Upper lobe of left lung (tissue), 6 donors: ENCODE measurements at places on chromosomes 2 and 18.

DNA sequence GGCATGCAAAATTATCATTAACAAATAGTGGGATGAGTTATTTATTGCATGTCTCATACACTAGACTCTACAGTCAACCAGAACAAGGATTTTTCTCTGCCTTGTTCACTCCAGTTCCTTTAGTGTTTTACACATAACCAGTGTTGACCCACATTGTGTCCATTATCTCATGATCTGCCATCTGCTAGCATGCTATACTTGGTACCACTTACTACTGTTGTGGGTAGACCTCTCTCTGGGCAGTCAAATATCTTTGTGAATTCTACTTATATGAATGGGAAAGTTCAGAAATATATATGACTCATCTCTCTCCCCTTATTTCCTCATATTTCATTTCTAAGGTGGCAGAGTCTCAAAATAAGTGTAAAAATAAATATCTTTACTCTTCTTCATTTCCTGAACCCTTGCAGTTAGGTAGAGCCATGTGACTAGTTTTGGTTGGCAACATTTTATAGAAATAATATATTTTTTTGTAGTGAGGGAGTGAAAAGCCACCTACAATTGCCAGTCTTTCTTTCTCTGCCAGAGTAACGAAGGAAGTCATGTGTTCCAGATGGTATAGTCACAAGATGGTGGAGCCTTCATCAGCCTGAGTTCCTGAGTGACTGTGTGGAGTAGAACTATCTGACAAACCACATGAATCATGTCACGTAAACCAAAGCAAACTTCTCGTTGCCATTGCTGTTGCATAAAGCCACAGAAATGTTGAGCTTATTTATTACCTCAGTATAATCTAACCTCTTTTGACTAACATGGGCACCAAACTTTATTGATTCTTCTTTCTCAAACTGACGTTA, 704.0 kb downstream of the RNF144A start:
- no peak for DNase-seq
- no peaks in the 10 kb centered on the region for H3K36me3 ChIP-seq
- H3K4me1 ChIP-seq, result no peaks in the 10 kb centered on the region
- H3K4me3 ChIP-seq, result no peak overlapping the region
- H3K27ac ChIP-seq, result no peak overlapping the region
- no peaks in the 10 kb centered on the region for H3K27me3 ChIP-seq

GRCh38 chr2:215260097-215260677, 51.7 kb upstream of the ATIC start:
- H3K4me1 ChIP-seq, result no peaks in the 10 kb centered on the region
- no peak for DNase-seq
- no peaks in the 10 kb centered on the region for H3K27me3 ChIP-seq
- no peaks in the 10 kb centered on the region for H3K36me3 ChIP-seq

DNA sequence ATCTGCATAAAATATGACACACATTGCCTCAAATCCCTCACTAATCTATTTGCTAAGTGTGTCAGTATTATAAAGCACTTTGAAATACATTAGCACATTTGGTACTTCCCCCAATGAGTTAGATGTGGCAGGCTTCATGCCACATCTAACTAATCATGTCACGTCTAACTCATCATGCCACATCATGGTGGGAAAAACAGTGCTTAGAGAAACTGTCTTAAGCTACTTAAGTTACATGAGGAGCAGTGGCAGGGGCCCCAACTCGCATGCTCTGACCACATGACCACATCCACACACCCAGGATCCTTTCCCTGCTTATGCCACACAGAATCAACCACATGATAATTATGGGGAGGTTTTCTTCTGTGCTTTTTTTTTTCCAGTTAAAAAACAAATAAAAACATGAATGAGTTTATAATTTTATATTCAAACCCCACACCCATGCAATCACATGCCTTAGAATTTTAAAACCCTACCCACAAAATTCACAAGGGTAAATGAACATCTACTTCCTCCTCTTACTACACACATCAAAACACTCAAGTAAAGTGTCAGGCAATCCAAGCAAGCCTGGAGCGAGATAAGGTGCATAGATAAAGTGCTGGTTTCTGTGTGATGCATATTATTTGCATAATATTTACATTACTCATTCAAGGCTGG, 1.6 kb downstream of the ABCA12 start:
- no peaks in the 10 kb centered on the region for H3K36me3 ChIP-seq
- DNase-seq, result no peak
- H3K27ac ChIP-seq, result no peak overlapping the region
- no peak overlapping the region for H3K4me3 ChIP-seq
- no peaks in the 10 kb centered on the region for H3K27me3 ChIP-seq

- no peaks in the 10 kb centered on the region for H3K27me3 ChIP-seq
- no peak for DNase-seq
- H3K4me3 ChIP-seq, result no peak overlapping the region
These were observed 128.1 kb upstream of the AQP4 start for GRCh38 chr18:26993568-26993967.

DNA sequence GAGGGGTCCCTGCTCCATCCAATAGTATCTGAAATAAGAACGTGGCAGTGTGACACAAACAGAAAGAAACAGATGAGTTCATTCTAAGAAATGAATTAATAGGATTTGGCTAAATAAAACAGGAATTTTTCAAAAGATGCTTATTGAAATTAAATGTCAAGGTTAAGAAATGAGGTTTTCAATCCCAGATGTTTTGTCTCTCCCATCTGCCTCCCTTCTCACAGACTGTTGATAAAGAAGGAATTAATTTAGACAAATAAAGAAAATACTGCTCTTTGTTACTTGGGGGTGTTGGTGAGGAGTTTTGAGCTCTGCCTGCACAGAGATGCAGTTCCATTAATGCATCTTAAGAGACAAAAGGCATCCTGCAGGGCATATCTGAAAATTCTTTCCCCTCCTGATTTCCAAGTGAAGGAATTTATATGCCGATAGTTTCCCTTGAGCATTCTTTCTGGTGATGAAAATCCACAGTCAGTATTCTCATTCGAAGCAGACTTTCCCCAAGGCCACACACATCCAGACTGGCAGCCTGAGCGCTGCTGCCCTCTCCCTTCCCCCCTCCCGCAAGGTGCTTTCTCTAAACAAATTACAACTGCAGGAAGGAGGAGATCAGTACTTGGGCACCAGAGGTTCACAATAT, 385.4 kb upstream of the RND3 start:
- no peaks in the 10 kb centered on the region for H3K27me3 ChIP-seq
- no peak overlapping the region for H3K27ac ChIP-seq
- H3K36me3 ChIP-seq, result no peaks in the 10 kb centered on the region
- no peak for DNase-seq
- H3K4me3 ChIP-seq, result no peak overlapping the region

- no peak for DNase-seq
- no peak overlapping the region for H3K27ac ChIP-seq
- H3K4me1 ChIP-seq, result peaks cover 4% of the 10 kb centered on the region
- no peak overlapping the region for H3K4me3 ChIP-seq
- H3K27me3 ChIP-seq, result no peaks in the 10 kb centered on the region
These were observed 67.4 kb downstream of the NAB1 start for GRCh38 chr2:190716176-190716807.

DNA sequence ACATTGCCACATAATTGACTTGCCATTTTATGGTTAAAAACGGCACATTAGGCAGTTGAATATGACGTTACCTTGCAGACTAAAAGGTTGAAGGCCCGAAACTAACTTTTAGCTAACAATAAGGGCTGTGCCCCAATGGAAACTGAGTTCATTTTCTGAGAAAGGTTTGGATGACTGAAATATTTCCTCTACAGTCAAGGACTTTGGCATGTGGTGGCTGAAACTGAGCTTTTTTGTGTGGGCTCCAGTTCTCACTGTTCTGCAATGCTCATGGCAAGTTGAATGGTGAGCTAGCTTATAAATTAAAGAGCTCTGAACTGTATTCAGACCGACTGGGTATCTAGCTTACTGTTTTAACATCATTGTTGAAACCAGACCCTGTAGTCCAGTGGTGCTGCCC, 23.8 kb upstream of the TXNDC2 start:
- H3K4me1 ChIP-seq, result peaks cover 17% of the 10 kb centered on the region
- H3K36me3 ChIP-seq, result peaks cover 4% of the 10 kb centered on the region
- no peak overlapping the region for H3K4me3 ChIP-seq
- no peak overlapping the region for H3K27ac ChIP-seq
- DNase-seq, result no peak
- no peaks in the 10 kb centered on the region for H3K27me3 ChIP-seq

- H3K36me3 ChIP-seq, result no peaks in the 10 kb centered on the region
- H3K4me1 ChIP-seq, result peaks cover 17% of the 10 kb centered on the region
- no peak overlapping the region for H3K4me3 ChIP-seq
- H3K27ac ChIP-seq, result peak overlapping the region; percentile 23
- no peak for DNase-seq
- no peaks in the 10 kb centered on the region for H3K27me3 ChIP-seq
These were observed 162.3 kb downstream of the PHLPP1 start for GRCh38 chr18:62877411-62878221.

DNA sequence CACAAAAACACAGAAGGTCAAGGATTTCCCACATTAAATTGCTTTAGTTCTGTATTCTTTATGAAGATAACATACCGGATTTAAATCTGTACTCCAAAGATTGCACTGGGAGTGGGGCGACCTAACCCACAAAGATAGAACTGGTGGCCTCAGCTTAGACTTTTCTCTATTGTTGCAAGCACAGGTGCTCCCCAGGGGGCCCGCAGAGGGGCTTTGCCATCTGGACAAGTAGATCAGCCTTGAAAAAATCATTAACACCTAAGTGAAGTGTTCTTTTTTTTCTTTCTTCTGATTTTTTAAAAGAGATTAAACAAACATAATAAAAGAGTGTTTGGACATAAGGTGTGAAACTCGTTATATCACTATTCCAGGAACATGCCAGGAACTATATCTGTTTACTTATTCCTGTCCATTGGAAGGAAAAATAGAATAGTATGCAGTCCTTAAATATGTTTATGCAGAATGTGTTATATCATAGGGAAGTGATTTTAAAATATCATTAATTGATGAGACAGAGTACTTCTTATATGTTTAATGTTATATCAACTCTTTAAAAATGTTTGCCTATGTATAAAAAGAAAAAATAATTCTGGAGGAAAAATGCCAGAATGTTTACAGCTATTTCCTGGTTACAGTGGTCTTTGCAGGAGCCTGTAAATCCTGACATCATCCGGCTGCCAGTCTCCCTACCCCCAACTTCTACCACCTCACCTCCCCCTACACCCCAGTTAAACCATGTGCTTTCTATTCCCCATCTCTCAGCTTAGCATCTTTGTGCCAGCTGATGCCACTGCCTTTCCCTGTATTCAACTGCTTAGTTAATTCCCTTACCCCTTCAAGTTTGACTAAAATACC, 679.2 kb downstream of the CNTNAP5 start:
- no peak for DNase-seq

DNA sequence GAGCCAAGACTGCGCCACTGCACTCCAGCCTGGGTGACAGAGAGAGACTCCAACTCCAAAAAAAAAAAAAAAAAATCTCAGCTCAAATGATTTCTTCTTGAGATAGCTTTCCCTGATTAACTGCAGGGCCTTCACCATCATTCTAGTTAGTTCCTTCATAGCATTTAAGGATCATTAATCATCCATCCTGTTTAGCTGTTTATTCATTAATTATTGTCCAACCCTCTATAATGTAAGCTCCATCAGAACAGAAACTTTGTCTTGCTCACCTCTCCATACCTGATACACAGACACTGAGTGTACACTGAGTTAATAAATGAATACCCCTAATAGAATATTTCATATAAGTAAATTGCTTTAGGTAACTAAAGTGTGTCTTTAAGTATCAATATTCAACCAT, 42.2 kb upstream of the ENOSF1 start:
- no peaks in the 10 kb centered on the region for H3K27me3 ChIP-seq
- H3K27ac ChIP-seq, result no peak overlapping the region
- no peaks in the 10 kb centered on the region for H3K4me1 ChIP-seq
- no peak overlapping the region for H3K4me3 ChIP-seq

GRCh38 chr2:62704654-62705006, 883 bp upstream of the EHBP1 start:
- H3K4me3 ChIP-seq, result peak overlapping the region; percentile 60
- peaks cover 23% of the 10 kb centered on the region for H3K4me1 ChIP-seq
- H3K27ac ChIP-seq, result peak overlapping the region; percentile 95
- no peaks in the 10 kb centered on the region for H3K36me3 ChIP-seq

DNA sequence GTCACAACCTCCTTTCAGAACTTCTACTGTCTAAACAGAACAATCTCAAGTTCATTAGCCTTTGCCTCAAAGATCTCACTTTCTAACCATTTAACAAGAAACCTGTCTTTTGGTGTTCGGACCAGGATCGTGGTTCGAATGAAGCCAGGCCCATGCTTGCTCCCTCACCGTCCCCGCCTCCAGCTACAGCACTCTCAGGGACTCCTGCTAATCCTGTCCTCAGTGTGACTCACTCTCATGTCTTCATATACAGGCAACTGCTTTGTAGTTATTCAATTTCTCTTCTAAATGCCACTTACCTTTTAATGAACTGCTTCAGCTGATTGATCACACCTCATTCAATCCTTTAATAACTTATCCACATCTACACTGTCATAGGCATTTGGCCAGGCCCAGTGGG, 15.8 kb downstream of the SERTAD2 start:
- no peaks in the 10 kb centered on the region for H3K27me3 ChIP-seq
- H3K4me1 ChIP-seq, result peaks cover 53% of the 10 kb centered on the region
- no peak for DNase-seq

GRCh38 chr18:484749-485464, 15.6 kb downstream of the COLEC12 start:
- H3K36me3 ChIP-seq, result no peaks in the 10 kb centered on the region
- no peak overlapping the region for H3K27ac ChIP-seq
- H3K27me3 ChIP-seq, result no peaks in the 10 kb centered on the region
- H3K4me3 ChIP-seq, result no peak overlapping the region

DNA sequence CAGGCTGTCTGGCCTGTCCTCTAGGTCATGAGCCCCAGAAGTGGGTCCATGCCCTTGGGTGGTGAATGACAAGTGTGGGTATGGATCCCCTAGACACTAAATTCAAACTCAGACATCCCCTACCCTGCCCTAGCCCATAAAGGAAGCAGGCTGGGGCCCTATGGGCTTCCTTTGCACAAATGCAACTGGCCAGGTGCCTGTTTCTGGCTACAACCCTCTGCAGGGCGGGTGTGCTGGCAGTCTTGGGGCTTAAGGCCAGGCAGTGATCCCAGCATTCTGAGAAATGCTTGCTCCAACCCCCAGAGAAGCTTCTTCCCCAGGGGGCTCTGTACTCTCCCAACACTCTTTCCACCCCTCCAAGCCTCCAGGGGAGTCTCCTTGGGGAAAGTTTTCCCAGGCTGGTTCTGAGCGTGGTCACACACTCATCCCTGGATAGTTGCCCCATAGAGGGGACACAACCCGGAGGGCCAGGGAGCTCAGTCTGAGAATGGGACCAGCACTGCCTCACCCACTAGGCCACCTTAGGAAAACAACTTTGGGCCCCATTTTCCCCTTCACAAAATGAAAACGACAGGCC, 16.6 kb upstream of the ASPRV1 start:
- peak overlapping the region; percentile 59 for H3K27ac ChIP-seq
- H3K4me1 ChIP-seq, result no peaks in the 10 kb centered on the region
- H3K4me3 ChIP-seq, result no peak overlapping the region
- H3K36me3 ChIP-seq, result no peaks in the 10 kb centered on the region

GRCh38 chr2:215571689-215572088, 135.8 kb upstream of the FN1 start:
- H3K4me3 ChIP-seq, result no peak overlapping the region
- no peak overlapping the region for H3K27ac ChIP-seq
- no peaks in the 10 kb centered on the region for H3K27me3 ChIP-seq
- H3K4me1 ChIP-seq, result no peaks in the 10 kb centered on the region
- DNase-seq, result no peak
- H3K36me3 ChIP-seq, result no peaks in the 10 kb centered on the region
